ENCODE measurements at places on chromosomes 5 and 9. TPM values are rescaled to one million over a fixed set of nuclear protein-coding genes. Genes with fewer than 3 reads are reported as not detected.

IL9 gene
- total RNA-seq = not detected

ZSWIM6 gene
- total RNA-seq = 77.0 TPM

MED7 gene
- total RNA-seq = 9.5 TPM

IL3 gene
- total RNA-seq = not detected

ENTREP1 gene
- 11.8 TPM for total RNA-seq

IL13 gene
- total RNA-seq = not detected

SLIT3 gene
- total RNA-seq = 3.2 TPM

DNA sequence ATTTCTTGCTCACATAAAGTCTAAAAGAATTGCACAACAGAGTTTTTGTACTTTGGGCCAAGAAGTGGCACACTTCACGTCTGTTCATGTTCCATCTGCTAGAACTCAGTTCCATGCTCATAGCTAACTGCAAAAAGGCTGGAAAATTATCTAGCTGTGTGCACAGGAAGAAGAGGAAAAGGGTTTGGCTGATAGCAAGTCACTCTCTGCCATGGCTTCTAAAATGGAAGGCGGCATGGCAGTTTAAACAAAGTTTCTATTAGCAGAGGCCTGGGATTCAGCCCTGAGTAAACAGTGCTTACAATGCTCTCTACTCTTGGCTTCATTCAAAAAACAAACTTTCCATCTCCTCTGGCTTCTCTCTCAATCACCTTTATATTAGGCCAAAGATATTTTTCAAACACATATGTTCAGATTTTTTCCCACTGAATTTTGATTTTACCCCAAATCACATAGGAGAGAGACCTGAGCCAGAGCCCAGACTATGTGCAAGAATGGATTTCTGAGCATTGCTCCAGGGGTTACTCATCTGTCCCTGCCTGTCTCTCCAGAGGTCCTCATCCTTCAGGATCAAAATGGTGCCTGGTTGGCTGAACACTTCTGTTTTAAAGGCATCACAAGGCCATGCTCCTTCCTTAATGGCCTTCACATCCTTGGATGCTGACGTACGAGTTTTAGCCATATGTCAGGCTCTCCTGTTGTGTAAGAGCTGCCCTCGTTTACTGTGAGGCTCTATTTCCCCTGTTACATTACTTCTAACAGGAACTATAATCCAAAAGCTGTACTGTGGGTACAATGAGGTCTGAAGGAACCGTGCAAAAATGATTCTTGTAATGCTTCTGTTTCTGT, 226.6 kb downstream of the SAXO1 start:
- no peak overlapping the region for H3K27ac ChIP-seq
- DNase-seq = no peak
- H3K4me3 ChIP-seq = no peak overlapping the region
- peaks cover 3% of the 10 kb centered on the region for H3K27me3 ChIP-seq
- peaks cover 7% of the 10 kb centered on the region for H3K4me1 ChIP-seq

- H3K36me3 ChIP-seq = no peaks in the 10 kb centered on the region
- no peak overlapping the region for H3K27ac ChIP-seq
- DNase-seq = no peak
- H3K4me3 ChIP-seq = no peak overlapping the region
- H3K4me1 ChIP-seq = no peaks in the 10 kb centered on the region
Measured at GRCh38 chr9:97863314-97863713, 10.3 kb downstream of the FOXE1 start.

GRCh38 chr9:132231019-132231701, 69.3 kb downstream of the NTNG2 start:
- no peaks in the 10 kb centered on the region for H3K36me3 ChIP-seq
- H3K4me3 ChIP-seq = no peak overlapping the region
- DNase-seq = no peak
- peaks cover 2% of the 10 kb centered on the region for H3K27me3 ChIP-seq
- H3K4me1 ChIP-seq = no peaks in the 10 kb centered on the region
- no peak overlapping the region for H3K27ac ChIP-seq

GRCh38 chr9:97502222-97502983, 937 bp downstream of the TMOD1 start:
- peaks cover 15% of the 10 kb centered on the region for H3K27me3 ChIP-seq
- DNase-seq = no peak
- H3K36me3 ChIP-seq = peaks cover 9% of the 10 kb centered on the region
- H3K4me3 ChIP-seq = peak overlapping the region; percentile 80
- peaks cover 21% of the 10 kb centered on the region for H3K4me1 ChIP-seq
- H3K27ac ChIP-seq = no peak overlapping the region

- H3K4me3 ChIP-seq = peak overlapping the region; percentile 85
- H3K27me3 ChIP-seq = peaks cover 18% of the 10 kb centered on the region
- DNase-seq = peak; percentile 18
- H3K27ac ChIP-seq = no peak overlapping the region
Measured at GRCh38 chr5:161547738-161548486, 1.4 kb upstream of the GABRB2 start.

DNA sequence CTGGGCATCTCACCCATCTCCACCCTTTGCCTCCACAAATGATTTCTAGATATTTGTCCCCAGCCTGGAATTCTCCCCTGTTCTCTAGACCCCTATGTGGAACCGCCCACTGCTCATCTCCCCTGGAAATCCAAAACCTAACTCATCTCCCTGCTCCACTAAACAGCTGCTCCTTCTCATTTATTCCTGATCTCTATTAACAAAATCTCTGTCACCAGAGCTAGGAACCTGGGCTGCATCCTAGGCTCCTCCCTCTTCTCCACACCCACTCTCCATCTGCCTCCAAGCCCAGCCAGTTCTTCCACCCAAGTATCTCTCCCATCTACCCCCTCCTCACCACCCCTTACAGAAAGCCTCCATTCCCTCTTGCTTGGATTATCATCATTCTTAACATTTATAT, 24.0 kb upstream of the SYNPO start:
- peaks cover 4% of the 10 kb centered on the region for H3K36me3 ChIP-seq
- H3K4me1 ChIP-seq = peaks cover 19% of the 10 kb centered on the region
- peaks cover 5% of the 10 kb centered on the region for H3K27me3 ChIP-seq

DNA sequence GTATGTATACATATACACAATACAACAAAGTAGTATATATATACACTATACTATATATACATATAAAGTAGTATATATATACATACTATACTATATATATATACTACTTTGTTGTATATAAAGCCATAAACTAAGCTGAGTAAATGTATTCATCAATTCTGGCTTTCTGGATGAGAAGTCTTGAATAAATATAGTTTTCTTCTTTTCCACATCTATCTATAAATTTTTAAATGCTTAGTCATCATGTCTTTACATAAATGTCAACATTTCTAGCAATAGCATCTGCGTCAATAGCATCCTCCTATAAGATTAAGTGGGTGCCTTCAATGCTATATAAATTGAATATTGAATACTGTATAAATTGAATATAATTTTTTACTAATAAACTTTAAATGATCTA, 63.1 kb upstream of the COX7C start:
- no peaks in the 10 kb centered on the region for H3K36me3 ChIP-seq
- no peaks in the 10 kb centered on the region for H3K4me1 ChIP-seq
- H3K4me3 ChIP-seq = no peak overlapping the region

- H3K36me3 ChIP-seq = no peaks in the 10 kb centered on the region
- H3K27me3 ChIP-seq = peaks cover 6% of the 10 kb centered on the region
- DNase-seq = peak; percentile 10
- H3K4me3 ChIP-seq = no peak overlapping the region
Measured at GRCh38 chr5:134436523-134437339, 25.1 kb upstream of the CDKN2AIPNL start.

DNA sequence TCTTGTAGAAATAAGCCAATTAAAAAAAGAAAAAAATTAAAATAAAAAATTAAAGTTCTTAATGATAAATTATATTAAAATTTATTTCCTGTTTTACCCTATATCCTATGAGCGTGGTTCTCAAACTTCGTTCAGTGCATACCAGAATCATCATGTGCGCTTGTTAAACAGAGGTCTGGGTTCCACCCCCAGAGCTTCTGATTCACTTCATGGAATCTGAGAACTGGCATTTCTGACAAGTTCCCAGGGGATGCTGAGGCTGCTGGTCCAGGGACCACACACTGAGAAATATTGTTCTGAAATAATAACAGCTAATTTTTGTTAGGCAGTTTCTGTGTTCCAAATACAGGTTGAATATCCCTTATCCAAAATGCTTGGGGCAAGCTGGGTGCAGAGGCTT, 79.3 kb downstream of the TMC1 start:
- no peaks in the 10 kb centered on the region for H3K4me1 ChIP-seq
- no peaks in the 10 kb centered on the region for H3K36me3 ChIP-seq
- H3K4me3 ChIP-seq = no peak overlapping the region
- no peaks in the 10 kb centered on the region for H3K27me3 ChIP-seq

DNA sequence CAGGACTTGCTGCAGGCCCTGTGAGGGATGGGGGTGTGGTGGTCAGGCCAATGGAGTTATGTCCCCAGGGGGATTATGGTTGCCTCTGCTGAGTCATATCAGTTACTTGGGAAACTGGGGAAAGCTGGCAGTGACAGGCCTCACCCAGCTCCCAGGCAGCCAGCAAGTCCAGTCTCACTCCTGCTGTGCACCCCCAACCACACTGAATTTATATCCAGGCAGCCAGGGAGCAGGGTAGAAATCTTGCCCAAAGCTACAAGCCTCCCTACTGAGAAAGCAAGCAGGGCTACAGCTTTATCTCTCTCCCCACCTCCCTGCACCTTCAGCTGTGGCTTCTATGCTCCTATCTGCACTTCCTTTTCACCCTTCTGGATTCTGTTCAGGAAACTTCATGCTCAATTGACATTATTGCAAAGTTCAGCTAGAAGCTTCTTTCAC, 2076.0 kb upstream of the CDH9 start:
- H3K4me3 ChIP-seq = no peak overlapping the region
- H3K27me3 ChIP-seq = no peaks in the 10 kb centered on the region
- H3K27ac ChIP-seq = no peak overlapping the region
- H3K4me1 ChIP-seq = no peaks in the 10 kb centered on the region
- H3K36me3 ChIP-seq = no peaks in the 10 kb centered on the region
- no peak for DNase-seq

GRCh38 chr5:43895876-43896275, 292.9 kb downstream of the NNT start:
- no peak overlapping the region for H3K4me3 ChIP-seq
- DNase-seq = no peak
- H3K4me1 ChIP-seq = no peaks in the 10 kb centered on the region
- no peaks in the 10 kb centered on the region for H3K36me3 ChIP-seq
- no peak overlapping the region for H3K27ac ChIP-seq

- H3K27me3 ChIP-seq = peaks cover 3% of the 10 kb centered on the region
- peaks cover 20% of the 10 kb centered on the region for H3K4me1 ChIP-seq
- H3K4me3 ChIP-seq = no peak overlapping the region
- DNase-seq = no peak
- peaks cover 4% of the 10 kb centered on the region for H3K36me3 ChIP-seq
Measured at GRCh38 chr5:55991768-55992486, 2.8 kb downstream of the IL6ST start.

All from endothelial cell (in vitro differentiated cells).